ENCODE measurements at places on chromosomes 6 and 20.

DNA sequence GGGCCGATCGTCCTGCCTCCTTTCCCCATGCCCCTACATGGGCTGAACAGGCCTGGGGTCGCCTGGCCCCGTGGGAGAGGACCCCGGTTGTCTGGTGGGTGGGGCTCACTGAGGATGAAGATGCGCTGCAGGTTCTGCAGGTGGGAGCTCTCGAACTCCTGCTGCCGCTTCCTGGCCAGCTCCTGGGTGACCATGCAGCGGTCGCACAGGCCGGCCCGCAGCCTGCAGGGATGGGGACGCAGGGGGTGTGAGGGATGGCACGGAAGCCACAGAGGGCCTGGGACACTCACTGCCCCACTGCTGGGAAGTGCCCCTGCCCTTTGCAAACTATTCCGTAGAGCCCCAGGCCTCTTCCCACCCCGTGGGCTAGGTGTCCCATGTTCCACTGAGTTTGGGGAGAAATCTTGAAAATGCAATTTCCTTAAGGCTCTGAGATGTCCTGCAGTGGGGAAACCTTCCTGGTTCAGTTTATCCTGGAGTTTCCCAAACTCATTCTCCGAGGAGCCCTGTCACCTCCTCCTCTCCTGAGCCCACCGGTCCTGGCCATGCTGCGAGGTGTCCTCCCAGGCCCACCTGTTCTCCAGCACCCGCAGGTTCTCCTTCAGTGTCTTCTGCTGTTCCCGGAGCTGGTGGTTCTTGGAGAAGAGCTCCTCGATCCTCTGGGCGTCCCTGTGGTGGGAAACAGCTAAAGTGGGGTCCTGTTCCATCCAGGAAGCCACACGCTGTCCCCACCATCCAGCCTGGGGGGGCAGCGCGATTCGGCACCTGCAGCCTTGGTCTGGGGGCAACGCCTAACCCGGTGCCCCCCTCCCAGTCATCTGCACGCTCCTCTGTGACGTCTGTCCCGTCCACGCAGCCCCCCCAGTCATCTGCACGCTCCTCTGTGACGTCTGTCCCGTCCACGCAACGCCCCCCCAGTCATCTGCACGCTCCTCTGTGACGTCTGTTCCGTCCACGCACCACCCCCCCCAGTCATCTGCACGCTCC lies 9.9 kb upstream of the CABLES2 start:
- no peak for DNase-seq

- no peak for DNase-seq
These were observed 113.7 kb upstream of the JARID2 start for GRCh38 chr6:15132167-15132566.

DNA sequence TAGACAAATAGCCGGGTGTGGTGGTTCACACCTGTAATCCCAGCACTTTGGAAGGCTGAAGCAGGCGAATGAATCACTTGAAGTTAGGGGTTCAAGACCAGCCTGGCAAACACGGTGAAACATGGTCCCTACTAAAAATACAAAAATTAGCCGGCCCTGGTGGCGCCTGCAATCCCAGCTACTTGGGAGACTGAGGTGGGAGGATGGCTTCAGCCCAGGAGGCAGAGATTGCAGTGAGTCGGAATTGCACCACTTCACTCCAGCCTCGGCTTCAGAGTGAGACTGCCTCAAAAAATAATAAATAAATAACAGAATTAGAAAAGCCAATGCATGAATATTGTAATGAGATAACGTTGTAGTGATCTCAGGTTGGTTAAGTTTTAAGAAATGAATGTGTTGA lies 61.3 kb downstream of the RFX6 start:
- DNase-seq = no peak

DNA sequence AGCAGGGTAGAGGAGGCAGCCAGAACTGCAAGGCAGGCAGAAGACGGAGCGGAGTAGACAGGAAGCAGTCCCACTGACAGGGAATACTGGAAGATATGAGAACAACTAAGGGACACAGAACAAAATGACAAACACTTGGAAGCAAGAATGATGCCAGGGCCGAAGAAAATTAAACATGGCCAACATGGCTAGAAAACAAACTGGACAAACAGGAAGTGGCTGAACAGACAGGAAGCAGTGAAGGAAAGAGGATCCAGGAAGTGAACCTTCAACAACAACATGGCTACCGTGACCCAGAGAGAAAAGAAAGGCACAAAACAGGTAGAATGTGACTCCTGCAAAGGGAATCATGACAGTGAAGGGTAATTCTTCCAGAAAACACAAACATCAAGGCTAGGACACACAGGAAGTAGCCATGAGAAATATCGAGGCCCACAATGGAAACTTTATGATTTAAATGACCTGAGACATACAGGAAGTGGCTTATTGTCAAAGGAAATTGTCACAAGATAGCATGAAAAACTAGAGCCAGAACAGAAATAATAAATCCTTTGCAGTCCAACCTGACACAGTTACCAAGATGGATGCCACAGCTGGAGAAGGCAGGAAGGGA lies 9.1 kb downstream of the COL11A2 start:
- no peak for DNase-seq

GRCh38 chr20:58528412-58528811 lies 13.2 kb upstream of the APCDD1L start:
- DNase-seq = no peak

- DNase-seq = no peak
These were observed 44.9 kb upstream of the BCAS1 start for GRCh38 chr20:54115172-54115854.

DNA sequence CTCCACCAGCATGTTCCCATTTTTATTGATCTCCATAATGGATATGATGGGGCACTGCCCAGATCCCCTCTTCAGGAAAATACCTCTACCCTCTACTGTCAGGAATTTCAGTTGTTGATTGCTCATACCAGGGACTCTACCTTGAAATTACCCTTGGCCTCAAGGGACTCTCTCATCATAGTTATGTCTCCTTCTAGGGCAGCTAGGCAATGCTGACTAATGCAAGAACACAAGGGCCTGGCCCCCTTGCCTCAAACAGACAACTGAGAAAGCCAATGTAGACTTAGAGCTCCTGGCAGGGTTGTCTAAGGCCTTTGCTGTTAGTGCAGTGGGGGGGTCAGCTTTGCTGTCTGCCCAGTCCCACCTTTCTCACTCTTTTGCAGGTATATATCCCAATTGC lies 493.1 kb downstream of the BTBD3 start:
- DNase-seq = no peak

DNA sequence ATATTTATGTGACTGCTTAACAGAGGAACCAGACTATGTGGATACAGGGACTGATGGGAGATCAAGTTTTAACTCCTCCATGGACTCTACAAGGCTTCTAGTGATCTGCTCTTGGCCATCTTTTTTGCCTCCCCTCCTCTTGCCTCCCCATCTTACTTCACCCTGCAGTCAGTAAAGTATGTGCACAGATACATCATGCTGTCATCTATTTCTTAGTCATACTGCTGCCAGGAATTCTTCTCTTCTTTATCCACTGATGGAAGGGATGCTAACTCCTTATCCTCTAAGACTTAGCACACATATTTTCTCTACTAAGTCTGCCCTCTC lies 27.6 kb upstream of the FAM83C start:
- no peak for DNase-seq

GRCh38 chr20:38277691-38278090 lies 17.2 kb upstream of the KIAA1755 start:
- DNase-seq = no peak
